ENCODE measurements at places on chromosomes 1 and 21.

DNA sequence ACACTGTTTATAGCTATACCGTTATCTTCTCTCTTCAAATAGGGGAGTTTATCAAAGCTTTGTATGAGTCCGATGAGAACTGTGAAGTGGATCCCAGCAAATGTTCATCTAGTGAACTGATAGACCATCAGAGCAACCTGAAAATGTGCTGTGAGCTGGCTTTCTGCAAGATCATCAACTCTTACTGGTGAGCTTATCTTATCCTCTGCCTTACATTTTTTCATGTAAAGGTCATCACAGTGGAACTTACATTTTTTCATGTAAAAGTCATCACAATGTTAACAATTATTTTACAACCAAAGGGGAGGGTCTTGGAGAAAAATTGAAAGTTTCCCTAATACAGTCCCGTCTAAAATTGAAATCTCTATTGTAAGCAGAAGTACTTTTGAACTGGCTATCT lies 45.2 kb downstream of the CLEC20A start:
- DNase-seq = no peak

- DNase-seq = no peak
Observed at GRCh38 chr1:40877698-40878097, 15.5 kb upstream of the CITED4 start.

GRCh38 chr1:58784758-58785441 lies 1.1 kb upstream of the JUN start:
- DNase-seq = peak; percentile 61

DNA sequence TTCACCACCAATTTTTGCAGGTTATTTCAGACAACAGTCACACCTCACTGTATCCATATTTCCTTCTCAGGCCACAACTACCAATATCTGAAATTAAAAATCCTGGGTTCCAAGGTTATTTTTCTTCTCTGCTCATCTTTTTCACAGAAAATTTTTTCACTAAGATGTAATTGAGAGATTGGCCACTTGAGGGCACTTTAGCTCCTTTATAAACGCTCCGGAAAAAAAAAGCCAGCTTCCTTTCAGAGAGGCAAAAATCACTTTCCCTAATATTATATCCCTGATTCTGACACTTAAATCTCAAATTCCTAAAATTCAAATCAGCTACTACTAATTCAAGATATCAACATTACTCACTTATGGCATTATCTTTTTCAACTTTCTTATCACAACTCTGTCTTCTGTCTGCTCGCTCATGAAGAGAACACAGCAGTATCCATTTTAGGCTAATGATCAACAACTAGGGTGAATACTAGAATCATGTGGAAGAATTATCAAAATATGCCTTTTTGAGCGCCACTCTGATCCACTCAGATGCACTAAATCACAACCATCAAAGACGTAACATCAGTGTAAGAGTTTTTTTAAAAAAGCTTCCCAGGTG lies 101.4 kb upstream of the RGS1 start:
- no peak for DNase-seq

- DNase-seq = no peak
Observed at GRCh38 chr1:94100785-94101612, 19.9 kb downstream of the ABCA4 start.

- DNase-seq = no peak
Observed at GRCh38 chr1:86687595-86687994, 16.8 kb upstream of the SH3GLB1 start.

GRCh38 chr1:77589231-77589630 lies 93.2 kb downstream of the ZZZ3 start:
- DNase-seq = no peak

GRCh38 chr1:201194046-201194445 lies 3.4 kb downstream of the IGFN1 start:
- DNase-seq = no peak

DNA sequence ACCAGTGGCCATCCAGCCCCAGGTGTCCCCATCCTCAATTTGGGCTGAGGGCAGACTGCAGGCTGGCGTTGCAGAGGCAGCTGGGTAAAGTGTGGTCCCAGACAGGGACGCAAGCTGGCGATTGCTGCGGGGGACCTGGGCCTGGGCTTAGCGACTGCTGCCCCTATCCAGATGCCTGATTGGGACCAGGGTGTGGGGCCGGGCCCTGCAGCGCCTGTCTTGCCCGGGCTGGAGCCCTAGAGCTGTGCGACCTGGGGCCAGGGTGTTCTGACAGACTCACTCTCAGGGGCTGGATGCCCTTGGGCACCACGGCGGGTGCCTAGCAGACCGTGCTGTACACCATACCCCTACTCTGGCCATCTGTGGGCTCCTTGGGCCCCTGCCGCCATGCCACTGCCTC lies 16.2 kb upstream of the FAAP20 start:
- DNase-seq = no peak

GRCh38 chr1:162217706-162218105 lies 148.2 kb downstream of the NOS1AP start:
- DNase-seq = no peak

DNA sequence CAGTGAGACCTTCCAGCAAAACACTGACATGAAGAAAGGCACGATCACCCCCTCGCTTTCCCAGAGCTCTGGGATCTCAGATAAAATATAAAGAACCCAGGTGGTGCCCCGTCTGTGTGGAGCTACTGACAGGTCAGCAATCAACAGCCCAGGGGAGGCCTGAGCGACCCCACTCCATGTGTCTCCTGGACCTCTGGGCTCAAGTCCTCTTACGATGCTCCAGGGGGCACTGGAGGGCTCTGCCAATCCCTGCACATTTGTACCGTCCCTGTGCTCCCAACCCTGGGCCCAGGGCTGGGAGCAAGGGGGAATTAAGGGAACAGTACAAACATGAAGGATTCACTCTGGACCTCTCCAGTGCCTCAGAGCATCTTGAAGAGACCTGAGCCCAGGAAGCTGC lies 12.5 kb downstream of the S100A7A start:
- DNase-seq = no peak

- no peak for DNase-seq
Observed at GRCh38 chr21:45906859-45907258, 74.7 kb upstream of the COL6A1 start.

- DNase-seq = no peak
Observed at GRCh38 chr1:222241410-222241809, 306.5 kb downstream of the HHIPL2 start.

GRCh38 chr1:114832057-114832456 lies 22.6 kb upstream of the SYCP1 start:
- DNase-seq = no peak

DNA sequence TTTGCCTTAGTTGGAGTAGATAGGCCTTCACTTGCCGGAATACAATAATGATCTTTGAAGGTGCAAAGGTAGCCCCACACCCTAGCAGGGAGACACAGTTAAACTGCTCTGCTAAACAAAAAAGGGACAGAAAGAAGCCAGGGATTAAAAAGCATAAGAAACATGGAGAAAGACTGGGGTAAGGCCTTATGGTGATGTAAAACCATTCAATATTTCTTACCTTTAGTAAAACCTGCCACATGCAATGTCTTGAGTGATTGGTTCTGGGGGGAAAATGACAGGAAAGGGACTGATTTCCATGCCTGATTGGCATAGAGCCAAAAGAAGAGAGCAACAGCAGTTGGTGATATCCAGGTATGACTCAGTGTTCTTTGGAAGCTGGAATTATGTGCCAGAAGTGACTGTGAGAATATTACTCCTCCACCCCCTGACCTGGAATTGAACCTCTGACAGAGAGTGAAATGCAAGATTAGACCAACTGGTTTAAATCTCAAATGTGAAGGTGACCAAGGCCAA lies 8.1 kb downstream of the DNASE2B start:
- no peak for DNase-seq

GRCh38 chr1:17566417-17566816 lies 26.9 kb downstream of the ARHGEF10L start:
- no peak for DNase-seq

GRCh38 chr1:67666636-67667035 lies 18.4 kb upstream of the GADD45A start:
- no peak for DNase-seq

- no peak for DNase-seq
Observed at GRCh38 chr21:35048183-35048601, 910 bp downstream of the RUNX1 start.

DNA sequence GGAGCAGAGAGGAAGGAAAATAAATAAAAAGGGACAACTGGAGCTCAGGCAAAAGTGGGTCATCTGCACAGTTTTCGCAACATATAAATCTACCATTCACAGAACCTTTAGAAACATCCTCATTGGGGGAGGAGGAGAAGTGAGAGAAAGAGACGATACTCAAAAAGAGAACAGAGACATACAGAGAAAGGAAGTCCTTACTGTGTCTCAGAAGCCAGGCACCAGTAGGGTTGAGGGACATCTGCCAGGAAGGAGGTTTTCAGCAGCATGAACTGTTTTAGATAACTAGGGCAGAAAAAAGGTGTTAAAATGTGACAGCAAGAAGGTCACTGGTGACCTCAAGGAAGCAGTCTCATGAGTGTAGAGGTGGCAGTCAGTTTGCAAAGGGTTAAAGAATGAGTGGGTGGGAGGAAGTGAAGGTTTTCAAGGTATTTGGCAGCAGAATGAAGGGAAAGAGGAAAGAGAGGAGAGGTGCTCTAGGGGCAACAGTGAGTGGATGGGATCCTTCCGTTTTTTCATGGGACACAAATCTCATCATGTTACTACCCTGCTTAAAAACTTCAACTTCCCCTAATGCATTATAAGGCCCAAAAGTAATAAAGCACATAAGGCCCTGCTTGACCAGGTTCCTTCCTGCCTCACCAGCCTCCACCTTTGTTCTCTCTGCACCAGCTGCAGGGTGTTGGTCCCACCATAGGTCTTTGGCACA lies 9.5 kb downstream of the JAK1 start:
- peak; percentile 72 for DNase-seq

- no peak for DNase-seq
Observed at GRCh38 chr1:155205969-155206593, 1.6 kb downstream of the THBS3 start.

DNA sequence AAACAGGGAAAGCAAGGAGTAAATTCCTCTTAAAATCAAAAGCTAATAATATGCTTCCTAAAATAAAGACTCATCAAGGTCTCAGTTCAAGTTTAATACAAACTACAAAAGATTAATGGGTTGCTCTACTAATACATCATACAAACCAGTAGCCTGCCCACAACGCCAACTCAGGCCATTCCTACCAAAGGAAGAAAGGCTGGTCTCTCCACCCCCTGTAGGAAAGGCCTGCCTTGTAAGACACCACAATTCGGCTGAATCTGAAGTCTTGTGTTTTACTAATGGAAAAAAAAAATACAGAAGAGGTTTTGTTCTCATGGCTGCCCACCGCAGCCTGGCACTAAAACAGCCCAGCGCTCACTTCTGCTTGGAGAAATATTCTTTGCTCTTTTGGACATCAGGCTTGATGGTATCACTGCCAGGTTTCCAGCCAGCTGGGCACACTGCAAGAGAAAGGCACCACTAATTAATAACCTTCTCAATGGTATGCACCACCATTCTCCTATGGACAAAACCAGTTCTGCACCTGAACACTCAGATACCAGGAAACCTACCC lies 10.6 kb downstream of the PRDX1 start:
- DNase-seq = no peak

GRCh38 chr21:35027563-35028450 lies 21.3 kb downstream of the RUNX1 start:
- DNase-seq = no peak

DNA sequence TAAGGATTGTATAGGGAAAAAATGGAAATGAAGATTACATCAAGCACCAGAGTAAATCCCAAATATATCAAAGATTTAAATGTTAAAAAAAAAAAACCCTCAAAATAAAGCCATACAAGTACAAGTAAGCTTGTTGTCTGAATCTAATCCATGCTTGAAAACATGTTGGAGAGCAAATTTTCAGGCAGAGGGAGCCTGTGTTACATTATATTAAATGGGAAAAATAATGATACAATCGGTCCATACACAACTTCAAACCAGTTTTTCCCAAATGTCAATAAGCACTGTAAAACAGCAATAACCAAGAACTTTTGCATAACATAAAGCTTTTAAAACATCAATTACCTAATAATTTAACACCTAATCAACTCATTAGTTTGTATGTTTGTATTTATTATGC lies 949.4 kb upstream of the ADGRL4 start:
- DNase-seq = no peak

Data from stimulated activated effector memory CD8-positive, alpha-beta T cell treated with anti-CD3 and anti-CD28 coated beads, Interleukin-12 subunit alpha, Interleukin-12 subunit beta, amount 100 ng/mL, for 72 hours (primary cell).